Activated naive CD8-positive, alpha-beta T cell treated with anti-CD3 and anti-CD28 coated beads, Interleukin-2, amount 50 U/mL, for 16 hours (primary cell): ENCODE measurements at places on chromosomes 7 and 10.

GRCh38 chr10:75211007-75211691, 553 bp downstream of the VDAC2 start:
- DNase-seq = no peak

- no peak for DNase-seq
Observed at GRCh38 chr7:127409629-127410028, 17.1 kb upstream of the ZNF800 start.

- DNase-seq = no peak
Observed at GRCh38 chr10:126734015-126734414, 63.5 kb upstream of the C10orf90 start.

GRCh38 chr7:140390466-140391190, 7.7 kb downstream of the SLC37A3 start:
- no peak for DNase-seq

DNA sequence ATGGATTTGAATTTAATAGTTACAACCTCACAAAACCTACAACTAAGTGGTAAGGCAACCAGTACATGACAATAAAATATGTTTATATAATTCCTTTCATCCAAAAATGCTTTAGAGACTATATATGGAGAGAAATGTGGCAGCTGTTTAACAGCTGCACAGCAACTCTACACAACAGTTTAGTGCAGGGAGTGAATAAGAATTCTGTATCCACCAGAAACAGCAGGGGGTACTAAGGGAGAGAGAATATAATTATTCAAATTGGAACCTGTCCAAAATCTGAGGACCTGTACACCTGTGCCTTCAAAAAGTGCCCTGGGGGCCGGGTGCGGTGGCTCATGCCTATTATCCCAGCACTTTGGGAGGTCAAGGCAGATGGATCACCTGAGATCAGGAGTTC, 49.6 kb downstream of the POLL start:
- DNase-seq = no peak

DNA sequence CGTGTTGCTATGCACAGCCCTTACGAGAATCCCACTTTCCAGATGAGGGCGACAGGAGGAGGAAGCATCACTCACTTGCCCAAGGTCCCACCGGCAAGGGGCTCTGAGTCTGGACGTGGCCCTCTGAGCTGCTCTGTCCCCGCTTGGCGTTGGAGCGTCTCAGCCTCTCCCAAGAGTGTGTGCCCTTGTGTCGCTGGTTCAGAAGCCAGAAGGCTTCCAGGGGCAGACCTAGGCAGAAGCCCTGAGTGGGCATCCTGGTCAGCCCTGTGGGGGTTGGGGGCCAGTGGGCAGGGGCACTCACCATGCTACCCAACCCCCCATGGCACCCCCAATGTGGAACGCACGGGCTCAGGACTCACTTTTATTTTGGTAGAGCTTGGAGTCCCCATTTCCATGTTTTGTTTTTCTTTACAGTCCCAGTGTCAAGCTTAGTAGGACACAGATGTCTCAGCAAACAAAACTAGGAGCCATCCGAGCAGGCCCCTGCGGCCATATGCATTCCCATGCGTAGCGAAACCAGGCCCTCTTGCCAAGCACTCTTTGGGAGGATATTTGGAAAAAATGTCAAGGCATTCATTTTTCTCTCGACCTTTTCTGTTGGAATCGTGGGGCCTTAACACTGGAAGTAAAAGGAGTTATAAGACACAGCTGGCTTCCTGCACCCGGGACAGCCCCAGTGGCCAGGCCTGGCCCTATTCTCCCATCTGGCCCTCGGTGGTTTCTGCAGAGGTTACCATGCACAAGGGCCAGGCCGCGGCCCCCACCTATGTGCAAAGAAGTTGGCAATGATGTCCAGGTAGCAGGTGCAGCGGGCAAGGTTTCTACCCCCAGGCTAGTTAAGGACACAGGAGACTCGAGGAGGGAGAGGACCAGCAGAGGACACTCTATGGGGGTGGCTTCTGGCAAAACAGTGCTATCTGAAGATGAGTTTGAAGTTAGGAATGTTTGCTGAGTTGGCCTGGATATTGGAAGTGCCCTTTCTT, 97.0 kb downstream of the LHPP start:
- DNase-seq = no peak

GRCh38 chr10:31702005-31702404, 226.6 kb downstream of the ARHGAP12 start:
- no peak for DNase-seq

DNA sequence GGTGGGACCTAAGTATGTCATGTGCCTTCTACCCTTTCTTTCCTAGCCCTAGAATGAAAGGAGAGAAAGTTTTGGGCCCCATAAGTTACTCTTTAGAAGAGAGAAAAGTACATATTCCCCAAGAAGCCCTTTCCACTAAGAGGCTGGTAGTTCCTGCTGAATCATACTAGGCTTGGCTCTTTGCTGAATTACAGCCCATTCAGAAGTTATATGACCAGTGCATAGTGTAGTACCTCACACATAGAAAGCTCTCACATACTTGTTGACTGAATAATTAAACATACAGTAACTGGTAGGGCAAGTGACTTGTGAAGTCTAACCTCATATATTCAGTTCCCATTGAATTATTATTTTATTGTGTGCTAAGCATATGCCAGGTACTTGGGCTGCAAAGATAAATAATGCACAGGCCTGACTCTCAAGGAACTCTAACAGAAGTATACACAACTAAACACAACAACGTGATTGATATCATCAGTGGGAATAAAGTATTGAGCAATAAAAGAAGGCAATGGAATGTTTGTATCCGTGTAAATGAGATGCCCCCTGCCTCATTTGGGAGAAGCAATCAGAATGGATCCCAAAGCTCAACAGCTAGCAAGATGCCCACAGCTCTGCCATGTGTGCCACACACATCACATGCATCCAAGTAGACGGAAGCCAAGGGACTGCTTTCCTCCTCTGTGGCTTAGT, 38.9 kb upstream of the UBN2 start:
- no peak for DNase-seq

- DNase-seq = no peak
Observed at GRCh38 chr10:97858001-97858439, 8.4 kb downstream of the GOLGA7B start.

DNA sequence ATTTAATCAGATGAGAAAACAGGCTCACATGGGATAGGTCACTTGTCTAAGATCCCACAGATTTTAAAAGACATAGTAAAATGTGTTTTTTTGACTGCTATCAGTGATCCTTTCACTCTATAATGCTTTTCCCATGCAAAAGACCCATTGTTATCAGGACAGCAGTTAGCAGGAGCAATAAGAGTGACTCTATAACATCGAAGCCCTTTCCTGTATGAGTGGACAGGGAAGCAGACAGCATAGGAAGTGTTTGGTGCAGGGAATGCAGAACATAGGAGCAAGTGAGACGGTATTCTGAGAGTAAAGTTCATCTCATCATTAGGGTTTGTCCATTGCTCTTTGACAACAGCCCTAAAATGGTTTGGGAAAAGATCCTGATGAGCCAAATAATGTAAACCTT, 68.5 kb downstream of the SLC25A13 start:
- no peak for DNase-seq

DNA sequence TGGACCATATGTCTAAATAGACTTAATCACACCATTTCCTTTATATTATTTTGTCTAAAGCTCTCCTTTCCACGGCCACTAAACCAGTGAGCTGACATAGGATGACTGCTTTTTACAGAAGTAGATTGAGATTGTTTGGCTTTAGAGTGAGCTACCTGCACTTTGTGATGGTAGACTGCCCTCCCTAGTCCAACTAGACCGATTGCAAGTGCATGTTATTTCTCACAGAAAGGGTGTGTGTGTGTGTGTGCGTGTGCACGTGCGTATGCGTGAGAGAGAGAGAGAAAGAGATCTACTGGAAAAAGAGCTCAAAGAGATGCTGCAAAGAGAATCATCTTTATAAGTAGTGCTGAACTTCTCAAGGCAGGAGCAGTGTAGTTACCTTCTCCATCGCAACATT, 60.7 kb downstream of the VCL start:
- DNase-seq = no peak

DNA sequence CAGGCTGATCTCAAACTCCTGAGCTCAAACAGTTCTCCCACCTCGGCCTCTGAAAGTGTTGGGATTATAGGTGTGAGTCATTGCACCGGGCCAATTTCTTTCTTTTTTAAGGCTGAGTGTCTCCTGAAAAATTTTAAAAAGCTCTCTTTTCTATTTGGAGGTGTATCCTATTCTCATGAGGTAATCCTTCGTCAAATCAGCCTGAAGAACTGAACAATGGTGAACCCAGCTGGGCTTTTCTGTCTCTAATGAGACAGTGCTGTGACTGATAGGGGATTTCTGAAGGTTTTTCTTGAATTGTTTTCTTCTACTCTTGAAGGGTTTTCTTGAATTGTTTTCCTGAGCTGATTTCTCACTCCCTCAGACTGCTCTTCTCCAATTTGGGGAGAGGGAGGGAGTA, 30.9 kb upstream of the CALU start:
- DNase-seq = no peak

GRCh38 chr10:85719408-85719807, 647.2 kb downstream of the GRID1 start:
- DNase-seq = no peak

GRCh38 chr10:43195557-43195956, 57.3 kb downstream of the CSGALNACT2 start:
- DNase-seq = no peak

DNA sequence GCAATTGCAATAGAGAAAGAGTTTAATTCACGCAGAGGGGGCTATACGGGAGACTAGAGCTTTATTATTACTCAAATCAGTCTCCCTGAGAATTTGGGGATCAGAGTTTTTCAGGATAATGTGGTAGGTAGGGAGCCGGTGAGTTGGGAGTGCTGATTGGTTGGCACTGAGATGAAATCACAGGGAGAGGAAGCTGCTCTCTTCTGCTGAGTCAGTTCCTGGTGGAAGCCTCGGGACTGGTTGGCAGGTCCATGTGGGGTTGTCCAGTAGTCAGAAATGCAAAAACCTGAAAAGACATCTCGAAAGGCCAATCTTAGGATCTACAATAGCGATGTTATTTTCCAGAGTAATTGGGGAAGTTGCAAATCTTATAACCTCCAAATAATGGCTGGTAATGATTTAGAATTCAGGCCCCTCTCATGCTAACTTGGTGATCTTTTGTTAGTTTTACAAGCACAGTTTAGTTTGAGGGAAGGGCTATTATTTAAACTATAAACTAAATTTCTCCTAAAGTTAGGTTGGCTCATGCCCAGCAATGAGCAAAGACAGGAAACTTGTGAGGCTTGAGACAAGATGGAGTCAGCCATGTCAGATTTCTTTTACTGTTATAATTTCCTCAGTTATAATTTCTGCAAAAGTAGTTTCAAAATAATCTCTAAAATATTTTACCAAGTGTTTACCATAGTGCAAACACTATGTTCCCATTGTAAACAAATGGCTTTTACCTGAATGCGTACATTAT, 39.4 kb upstream of the SLC25A13 start:
- DNase-seq = no peak

DNA sequence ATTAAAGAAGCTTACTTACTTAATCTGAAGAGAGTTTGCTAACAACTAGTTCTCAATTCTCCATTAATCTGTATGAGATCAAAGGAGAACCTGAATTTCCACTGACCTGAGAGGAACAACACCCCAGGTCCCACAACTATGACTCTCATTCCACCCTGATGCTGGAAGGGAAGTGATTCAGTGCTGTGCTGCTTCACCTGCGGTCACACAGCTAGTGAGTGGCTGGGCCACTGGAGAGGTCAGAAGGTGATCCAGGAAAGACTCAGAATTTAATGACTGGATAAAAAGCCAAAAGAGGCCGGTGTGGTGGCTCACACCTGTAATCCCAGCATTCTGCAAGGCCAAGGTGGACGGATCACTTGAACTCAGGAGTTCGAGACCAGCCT, 23.6 kb downstream of the SORBS1 start:
- no peak for DNase-seq

- DNase-seq = no peak
Observed at GRCh38 chr7:43769791-43770465, 11.4 kb downstream of the BLVRA start.

DNA sequence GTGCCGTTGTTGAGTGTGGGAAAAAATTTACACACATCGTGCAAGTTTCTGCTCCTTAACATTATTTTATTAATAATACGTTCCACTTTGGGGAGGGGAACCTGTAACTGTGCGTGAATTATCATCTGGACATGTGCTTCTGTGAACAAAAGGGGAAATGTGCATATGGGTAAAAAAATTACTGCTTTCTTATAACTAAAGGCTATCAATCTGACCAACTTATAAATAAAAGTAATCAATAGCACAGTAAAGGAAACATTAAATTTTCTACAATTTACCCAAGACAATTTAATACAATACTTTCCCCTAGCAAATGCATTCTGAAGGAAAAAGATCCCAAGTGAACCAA, 4.5 kb downstream of the TWIST1 start:
- DNase-seq = no peak

DNA sequence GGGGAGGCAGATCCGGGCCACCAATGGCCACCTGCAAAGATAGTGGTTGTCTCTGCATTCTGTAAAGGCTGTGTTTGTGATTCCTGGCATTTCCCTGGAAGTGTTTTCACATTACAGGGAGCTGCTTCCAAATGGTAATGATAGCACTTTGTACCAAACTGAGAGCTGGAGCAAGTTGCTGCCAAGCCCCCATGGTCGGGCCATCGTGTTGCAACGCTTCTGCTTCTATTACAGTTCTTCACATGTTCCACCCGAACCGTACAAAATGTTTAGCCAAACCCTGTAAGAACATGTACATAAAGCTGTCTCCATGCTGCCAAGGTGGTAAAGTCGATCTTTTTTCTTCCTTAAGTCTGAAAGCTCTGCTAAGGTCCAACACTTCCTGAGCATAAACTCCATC, 397.7 kb upstream of the NFE2L3 start:
- DNase-seq = no peak

- DNase-seq = no peak
Observed at GRCh38 chr10:130416334-130417150, 280.4 kb downstream of the GLRX3 start.

DNA sequence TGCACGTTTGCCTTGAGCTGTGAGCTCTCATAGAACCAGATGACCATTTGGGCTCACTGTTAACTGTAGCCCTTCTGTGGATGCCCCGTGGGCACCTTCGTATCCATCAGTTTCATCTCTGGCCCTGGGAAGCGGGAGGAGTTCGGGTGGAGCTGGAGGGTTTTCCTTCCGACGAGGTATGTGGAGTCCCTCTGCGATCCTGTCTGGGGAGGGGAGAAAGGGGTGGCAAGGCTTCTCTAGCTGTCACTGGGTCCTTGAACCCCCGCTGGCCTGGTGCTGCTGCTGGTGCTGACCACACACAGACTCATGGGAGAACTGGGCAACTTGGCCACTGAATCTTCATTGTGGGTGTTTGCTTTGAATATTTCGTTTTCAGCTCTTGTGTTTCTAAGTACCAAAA, 32.7 kb downstream of the INPP5A start:
- DNase-seq = no peak

- DNase-seq = no peak
Observed at GRCh38 chr7:6395898-6396595, 51.7 kb downstream of the DAGLB start.

- no peak for DNase-seq
Observed at GRCh38 chr7:129840757-129841156, 112.0 kb downstream of the UBE2H start.

GRCh38 chr10:61635471-61635870, 27.3 kb upstream of the CABCOCO1 start:
- DNase-seq = no peak
